Kidney capillary endothelial cell (primary cell): ENCODE measurements at places on chromosomes 4 and X.

DNA sequence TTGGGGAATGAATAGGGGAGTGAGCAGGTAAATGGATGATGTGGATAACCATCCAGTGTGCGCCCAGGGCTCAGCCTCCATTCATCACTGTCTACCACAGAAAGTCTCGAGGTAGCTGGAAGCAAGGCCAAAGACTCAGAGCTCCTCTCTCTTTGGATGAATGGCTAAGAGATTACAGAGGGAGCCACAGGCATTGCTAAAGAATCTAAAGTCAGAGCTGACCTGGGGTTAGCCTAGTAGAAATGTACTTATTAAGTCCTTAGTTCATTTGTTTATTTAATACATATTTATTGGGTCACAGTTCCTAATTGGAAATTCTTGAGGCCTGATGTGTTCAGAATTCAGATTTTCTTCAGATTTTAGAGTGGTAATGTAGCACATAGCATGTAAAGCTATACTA, 88.7 kb upstream of the HPF1 start:
- no peak for DNase-seq

DNA sequence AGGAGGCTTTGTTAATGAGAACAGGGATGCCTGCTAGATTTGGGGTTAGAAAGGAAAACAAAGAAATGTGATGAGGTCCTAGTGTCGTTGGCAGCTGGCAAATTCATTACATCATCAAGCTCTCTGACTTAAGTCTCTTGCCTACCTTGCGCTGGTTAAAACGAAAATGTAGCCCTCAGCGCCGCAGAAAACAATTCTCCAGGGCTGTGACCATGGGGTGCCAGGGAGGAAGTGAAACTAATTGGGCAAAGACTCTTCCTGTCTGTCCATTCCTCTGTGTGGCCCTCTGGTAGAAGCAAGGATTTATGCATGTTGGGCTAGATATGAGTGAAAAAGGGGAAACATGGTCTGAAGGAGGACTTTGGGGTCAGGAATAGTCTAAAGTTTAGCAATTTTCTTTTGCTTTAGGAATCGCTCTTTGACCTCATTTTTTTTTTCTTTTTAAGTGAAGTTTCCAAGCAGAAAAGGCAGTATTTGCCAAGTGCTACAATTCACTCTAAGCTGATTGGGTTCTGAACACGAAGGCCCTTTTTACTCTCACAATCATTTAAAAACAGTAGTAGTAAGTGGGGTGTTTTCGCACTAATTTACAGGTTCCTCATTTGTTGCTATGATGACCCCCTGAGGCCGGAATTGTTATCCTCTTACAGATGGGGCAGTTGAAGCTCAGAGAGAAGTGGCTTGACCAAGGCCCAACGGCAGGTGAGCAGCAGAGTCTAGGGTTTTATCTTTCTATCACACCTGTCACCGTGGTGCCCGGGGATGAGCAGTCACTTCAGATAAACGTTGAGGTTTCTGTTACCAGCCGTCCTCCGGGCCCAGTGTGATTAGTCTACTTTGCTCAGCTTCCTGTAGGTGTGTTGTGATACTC, 27.3 kb upstream of the CHRNA9 start:
- no peak for DNase-seq

GRCh38 chr4:126264839-126265238, 950.1 kb downstream of the FAT4 start:
- peak; percentile 7 for DNase-seq

DNA sequence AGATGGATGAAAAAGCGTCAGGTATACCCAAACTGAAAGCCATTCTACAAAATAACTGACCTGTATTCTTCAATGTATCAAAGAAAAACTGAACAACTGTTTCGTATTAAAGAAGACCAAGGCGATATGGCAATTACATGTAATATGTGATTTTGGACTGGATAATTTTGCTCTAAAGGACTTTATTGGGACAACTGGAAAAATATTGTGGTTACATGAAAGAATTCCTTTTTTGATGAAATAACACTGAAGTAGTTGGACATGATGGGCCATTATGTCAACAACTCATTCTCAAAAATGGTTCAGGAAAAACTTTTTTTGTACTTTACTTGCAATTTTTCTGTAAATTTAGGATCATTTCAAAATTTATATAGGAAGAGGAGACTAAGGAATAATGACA, 12.1 kb upstream of the ANTXR2 start:
- no peak for DNase-seq

GRCh38 chr4:102219129-102219528, 126.2 kb downstream of the SLC39A8 start:
- DNase-seq, result no peak

GRCh38 chrX:55187281-55187680, 32.9 kb upstream of the PAGE5 start:
- DNase-seq, result no peak

GRCh38 chrX:108399418-108400165, 38.6 kb downstream of the COL4A6 start:
- DNase-seq, result no peak

DNA sequence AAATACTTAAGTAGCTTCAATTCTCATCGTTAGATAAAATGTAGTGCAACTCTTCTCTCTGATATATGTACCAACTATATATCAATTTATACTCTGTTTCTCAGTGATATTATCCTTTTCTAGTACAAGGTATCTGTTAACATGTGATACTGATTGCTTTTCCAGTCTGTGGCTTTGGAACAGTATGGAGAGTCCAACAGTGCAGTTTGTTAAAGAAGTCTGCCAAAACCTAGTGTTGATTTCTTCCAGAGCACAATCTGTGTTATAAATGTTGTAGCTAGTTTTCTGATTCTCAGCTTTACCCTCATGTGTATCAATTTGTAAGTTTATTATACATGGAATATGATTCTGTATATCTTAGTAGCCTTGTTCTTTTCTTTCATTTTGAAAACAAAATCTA, 465.0 kb downstream of the IL15 start:
- no peak for DNase-seq

DNA sequence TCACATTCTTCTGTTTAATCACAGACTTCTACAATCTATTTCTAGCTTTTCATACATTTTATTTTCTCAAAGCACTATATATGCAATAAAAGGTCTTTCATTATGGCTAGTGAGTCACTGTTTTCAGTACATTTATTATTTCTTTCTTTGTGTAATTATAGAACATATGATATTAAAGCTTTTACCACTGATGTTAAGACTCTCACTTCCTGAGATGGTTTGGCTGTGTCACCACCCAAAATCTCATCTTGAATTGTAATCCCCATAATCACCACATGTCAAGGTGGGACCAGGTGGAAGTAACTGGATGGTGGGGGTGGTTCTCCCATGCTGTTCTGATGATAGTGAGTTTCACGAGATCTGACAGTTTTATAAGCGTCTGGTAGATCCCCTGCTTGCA, 41.9 kb downstream of the UBA6 start:
- no peak for DNase-seq

GRCh38 chrX:81957900-81958545, 756.1 kb downstream of the SH3BGRL start:
- peak; percentile 1 for DNase-seq

- no peak for DNase-seq
These were observed 254.5 kb upstream of the RPS6KA3 start for GRCh38 chrX:20521222-20521621.

DNA sequence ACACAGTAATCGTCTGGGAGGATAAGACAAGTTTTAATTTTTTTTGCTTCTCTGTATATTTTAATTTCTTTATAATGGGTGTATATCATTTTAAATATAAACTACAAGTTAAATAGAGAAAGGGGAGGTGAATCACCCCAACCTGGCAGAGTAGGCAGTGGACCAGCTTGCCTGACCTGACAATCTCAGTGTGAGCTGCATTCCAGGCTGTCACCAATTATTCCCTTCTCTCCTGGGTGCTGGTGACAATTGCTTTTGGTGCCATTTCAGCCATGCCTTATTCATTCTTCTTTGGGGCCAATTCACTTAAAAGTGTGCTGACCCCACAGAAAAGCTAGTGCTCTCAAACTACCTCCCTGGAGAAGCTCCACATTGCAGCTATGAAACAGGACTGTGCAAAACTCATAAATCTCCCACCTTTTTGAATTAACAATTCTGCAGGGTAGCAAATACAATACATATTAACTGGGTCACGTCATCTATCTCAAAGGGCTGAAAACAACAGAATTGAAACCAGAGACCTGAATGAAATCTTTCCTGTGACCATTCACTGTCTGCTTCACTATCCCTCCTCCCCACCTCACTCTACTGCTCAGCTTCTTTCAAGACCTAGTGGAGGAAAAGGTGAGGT, 359.0 kb downstream of the HS3ST1 start:
- no peak for DNase-seq

- DNase-seq, result no peak
These were observed 2.1 kb upstream of the GC start for GRCh38 chr4:71785959-71786358.

- DNase-seq, result no peak
These were observed 1056.7 kb downstream of the PCDH19 start for GRCh38 chrX:99353412-99353811.

GRCh38 chrX:112653017-112653416, 26.7 kb downstream of the LHFPL1 start:
- no peak for DNase-seq

DNA sequence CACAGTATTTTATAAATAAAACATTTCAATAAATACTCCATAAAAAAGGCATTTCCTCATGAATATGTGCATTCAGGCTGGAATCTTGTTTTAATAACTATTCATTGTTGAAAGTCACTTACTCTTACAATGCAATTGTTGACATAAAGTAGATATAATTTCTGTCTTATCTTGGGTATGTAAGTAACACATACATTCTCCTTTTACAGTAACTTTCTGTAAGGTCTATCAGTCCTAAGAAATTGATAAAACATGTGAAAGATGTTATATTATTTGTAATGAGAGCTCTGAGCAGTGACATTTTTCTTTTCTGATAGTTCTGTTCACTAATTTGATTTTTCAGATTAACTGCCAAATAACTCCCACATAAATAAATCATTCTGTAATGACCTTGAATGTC, 1249.2 kb downstream of the STIM2 start:
- DNase-seq, result no peak

- DNase-seq, result no peak
These were observed 255.0 kb upstream of the PITX2 start for GRCh38 chr4:110877778-110878370.

DNA sequence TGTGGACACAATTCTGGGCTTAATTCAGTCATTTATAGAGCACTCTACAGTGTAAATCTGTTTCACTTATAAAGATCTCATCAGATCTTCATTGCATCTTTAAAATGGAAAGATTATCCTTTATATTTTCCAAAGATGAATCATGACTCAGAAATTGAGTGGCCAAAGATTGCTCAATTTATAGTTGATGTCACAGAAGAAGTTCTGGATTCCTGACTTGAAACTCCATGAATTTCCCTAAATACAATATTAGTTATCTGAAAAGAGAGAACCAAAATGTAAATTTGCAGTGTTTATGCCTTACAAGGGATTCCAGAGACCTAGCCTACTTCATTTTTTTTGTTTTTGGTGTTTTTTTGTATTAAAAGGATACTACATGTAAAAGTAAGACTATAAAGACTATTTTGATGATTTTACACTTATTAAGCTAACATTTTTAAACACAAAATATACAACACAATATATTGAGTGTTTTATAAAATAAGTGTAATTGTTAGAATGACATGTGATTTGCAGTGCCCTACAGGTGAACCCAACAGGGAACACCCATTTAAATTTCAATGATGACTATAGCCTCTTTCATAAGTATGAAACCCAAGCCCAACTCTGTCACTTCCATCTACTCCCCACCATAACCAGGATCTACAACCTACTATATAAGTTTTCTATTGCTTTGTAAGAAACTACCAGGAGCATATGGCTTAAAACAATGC, 183.5 kb downstream of the PCDH7 start:
- DNase-seq, result no peak

- DNase-seq, result no peak
These were observed 61.9 kb downstream of the SLC9A6 start for GRCh38 chrX:136047016-136047642.

GRCh38 chr4:95421869-95422268, 126.9 kb downstream of the UNC5C start:
- DNase-seq, result no peak

GRCh38 chrX:39850630-39851152, 247.1 kb downstream of the BCOR start:
- no peak for DNase-seq

- no peak for DNase-seq
These were observed 863.8 kb upstream of the PABPC4L start for GRCh38 chr4:135065366-135065765.

GRCh38 chrX:115960440-115961084, 210.0 kb upstream of the AGTR2 start:
- no peak for DNase-seq

- DNase-seq, result no peak
These were observed 530.7 kb downstream of the CWH43 start for GRCh38 chr4:49516796-49517195.

GRCh38 chr4:136554033-136554432, 978.3 kb downstream of the PCDH18 start:
- DNase-seq, result no peak

DNA sequence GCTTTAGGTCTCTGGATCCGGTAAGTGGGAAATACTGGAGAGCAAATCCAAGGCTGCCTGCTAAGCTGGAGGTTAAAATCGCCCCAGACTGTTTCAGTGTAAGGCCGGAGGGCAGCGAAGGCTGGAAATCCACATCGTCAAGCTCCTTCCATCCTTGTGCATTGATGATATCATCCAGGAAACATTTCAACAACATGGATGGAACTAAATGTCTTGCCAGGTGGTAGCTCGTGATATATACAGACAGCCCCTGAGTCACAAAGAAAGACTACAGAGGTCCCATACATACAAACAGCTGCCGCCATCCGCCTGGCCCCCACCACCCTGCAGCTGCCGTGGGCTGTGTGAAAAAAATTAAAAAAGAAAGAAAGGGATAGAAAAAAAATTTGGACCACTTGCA, 148.9 kb upstream of the RBPJ start:
- DNase-seq, result no peak

GRCh38 chrX:151754641-151755215, 20.2 kb downstream of the CNGA2 start:
- no peak for DNase-seq

DNA sequence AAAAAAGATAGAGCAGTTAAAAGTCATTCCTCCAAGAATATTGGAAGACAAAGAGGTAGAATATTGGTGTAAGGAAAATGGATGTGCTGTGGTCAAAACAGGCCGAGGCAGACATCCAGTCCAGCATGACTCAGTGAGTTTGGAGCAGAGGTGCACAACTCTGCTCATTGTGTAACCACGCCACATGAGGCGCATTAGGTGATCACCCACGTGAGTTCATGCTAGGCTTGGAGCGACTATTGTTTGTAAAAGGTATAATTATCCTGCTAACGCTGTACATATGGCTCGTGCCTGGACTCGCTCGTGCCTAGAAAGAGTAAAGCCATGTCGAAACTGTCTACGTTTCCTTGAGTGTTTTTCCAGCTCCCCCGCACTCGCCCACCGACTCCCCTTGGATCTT, 23.9 kb downstream of the C4orf54 start:
- no peak for DNase-seq

GRCh38 chr4:108042927-108043326, 53.2 kb downstream of the HADH start:
- DNase-seq, result no peak

DNA sequence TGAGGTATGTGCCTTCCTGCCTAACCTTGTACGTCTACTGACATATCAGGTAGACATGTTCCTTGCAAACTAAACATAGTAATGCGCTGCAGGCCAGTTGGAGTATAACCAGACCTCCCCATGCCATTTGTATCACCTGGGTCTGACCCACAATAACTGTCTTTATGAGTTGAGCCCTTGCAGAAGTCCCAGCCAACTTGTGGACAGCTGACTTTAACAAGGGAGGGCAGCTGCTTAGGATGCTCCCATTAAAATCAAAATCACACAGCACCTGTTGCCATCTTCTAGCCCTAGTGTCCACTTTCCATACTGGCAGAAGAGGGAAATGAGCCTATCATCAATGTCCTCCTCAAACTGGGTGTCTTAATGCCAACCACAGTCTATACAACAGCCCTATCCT, 41.6 kb downstream of the KANTR start:
- no peak for DNase-seq
